ENCODE measurements at places on chromosomes 1 and 21.

DNA sequence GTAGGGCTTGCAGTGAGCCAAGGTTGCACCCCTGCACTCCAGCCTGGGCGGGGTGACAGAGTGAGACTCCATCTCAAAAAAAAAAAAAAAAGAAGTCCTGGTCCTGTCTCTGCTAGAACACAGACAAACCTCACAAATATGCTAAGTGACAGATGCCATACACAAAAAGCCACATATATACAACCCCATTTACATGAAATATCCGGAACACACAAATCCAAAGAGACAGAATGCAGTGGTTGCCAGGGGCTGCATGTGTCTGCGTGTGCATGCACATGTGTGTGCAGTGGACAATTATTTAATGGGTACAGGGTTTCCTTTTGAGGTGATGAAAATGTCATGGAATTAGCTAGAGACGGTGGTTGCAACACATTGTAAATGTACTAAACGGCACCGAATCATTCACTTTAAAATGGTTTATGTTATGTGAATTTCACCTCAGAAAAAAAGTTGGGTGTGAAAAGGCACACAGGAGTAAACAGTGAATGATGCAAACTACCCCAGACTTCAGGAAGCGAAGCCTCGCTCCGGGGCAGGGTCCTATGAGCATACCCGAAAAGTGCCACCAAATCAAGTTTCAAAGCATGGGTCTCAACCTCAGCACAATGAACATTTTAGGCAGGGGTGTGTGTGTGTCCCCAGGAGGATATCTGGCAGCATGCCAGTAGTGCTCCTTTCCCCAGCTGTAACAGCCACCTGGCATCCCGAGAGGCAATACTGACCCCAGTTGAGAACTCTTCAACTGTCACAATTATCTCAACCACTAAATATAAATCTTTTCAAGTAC, 48.3 kb downstream of the GNB1 start:
- DNase-seq, result no peak

DNA sequence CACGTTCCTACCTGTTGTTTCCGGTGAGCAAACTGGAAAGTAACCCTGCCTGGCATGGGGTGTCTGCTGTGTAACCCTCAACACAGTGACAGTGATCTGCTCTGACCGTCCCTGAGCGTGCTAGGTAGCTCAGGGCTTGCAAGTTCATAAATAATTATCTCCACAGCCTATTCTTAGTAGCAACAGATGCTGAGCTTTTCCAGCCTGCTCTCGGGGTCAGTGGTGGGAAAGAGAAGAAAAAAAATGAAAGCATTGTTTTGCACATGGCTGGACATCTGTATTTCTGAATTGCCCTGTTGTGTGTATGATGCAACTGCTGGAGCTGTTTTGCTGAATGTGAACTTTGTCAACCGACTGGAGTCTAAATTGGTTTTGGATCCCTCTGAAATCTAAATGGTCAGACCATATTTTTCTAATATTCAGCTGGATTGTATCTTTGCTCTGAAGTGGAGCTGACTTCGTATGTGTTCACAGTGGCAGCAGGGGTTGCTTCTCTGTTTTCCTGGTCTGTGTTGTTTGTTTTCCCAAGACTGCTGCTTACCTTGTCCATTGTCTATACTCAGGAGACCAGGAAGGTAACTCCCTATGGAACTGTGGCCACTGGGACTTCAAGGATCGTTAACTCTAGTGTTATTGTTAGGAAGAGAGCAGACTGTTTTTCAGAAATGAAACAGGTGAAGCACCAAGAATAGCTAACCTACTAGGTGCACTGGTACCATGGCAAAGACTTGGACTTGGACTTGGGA, 27.0 kb downstream of the TGFB2 start:
- no peak for DNase-seq

- DNase-seq, result no peak
Measured at GRCh38 chr1:32886828-32887414, 630 bp downstream of the HPCA start.

GRCh38 chr1:67791686-67792085, 41.6 kb downstream of the GNG12 start:
- no peak for DNase-seq

GRCh38 chr21:42793774-42794173, 85.6 kb downstream of the WDR4 start:
- DNase-seq, result no peak

DNA sequence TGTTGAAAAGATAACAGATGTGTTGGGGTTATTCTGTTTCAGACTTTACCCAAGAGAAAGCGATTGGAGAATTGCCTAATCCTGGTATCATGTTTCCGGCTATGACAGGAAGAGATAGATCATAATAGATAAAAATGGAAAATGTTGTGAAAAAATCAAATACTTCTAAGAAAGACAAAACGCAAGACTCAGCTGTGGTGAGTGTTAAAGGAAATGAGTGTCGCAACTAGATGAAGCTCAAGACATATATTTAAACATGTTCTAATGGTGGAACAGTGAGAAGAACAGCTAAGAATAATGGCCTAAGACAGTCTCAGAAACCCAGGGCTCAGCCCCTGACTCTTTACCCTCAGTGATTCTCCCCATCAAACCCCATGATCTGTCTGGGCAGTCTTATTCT, 426.7 kb upstream of the RUNX1 start:
- no peak for DNase-seq
